ENCODE measurements at places on chromosomes 16 and 17. TPM values are rescaled to one million over a fixed set of nuclear protein-coding genes. Genes with fewer than 3 reads are reported as not detected.

GH2 gene
- total RNA-seq: 0.77 TPM

IKZF3 gene
- 0.31 TPM for total RNA-seq

DNA sequence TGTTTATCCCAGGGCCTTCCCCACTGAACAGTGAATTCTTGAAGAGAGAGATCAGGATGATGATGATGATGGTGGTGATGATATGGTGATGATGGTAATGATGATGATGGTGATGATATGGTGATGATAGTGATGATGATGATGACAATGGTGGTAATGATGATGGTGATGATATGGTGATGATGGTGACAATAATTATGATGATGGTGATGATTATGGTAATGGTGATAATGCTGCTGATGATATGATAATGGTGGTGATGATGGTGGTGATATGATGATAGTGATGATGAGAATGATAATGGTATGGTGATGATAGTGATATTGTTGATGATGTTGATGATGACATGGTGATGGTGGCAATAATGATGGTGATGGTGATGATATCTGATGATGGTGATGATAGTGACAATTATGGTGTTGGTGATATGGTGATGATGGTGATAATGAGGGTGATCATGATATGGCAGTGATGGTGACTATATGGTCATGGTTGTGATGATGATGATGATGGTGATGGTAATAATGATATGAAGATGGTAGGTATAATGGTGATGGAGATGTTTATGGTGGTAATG lies 99.9 kb downstream of the HAPSTR1 start:
- DNase-seq: no peak

GRCh38 chr16:89615176-89615575 lies 1.7 kb downstream of the DPEP1 start:
- DNase-seq: no peak

- peak; percentile 85 for DNase-seq
These were observed 4.2 kb downstream of the TRADD start for GRCh38 chr16:67155295-67156142.

- DNase-seq: peak; percentile 96
These were observed at the start of gene CENPV for GRCh38 chr17:16353317-16354174. Gene CENPV, minus strand, starts transcription at chr17:16353469. Its CDS starts 33 bp downstream, at chr17:16353436.

CTRL gene
- total RNA-seq: 3.3 TPM

DNA sequence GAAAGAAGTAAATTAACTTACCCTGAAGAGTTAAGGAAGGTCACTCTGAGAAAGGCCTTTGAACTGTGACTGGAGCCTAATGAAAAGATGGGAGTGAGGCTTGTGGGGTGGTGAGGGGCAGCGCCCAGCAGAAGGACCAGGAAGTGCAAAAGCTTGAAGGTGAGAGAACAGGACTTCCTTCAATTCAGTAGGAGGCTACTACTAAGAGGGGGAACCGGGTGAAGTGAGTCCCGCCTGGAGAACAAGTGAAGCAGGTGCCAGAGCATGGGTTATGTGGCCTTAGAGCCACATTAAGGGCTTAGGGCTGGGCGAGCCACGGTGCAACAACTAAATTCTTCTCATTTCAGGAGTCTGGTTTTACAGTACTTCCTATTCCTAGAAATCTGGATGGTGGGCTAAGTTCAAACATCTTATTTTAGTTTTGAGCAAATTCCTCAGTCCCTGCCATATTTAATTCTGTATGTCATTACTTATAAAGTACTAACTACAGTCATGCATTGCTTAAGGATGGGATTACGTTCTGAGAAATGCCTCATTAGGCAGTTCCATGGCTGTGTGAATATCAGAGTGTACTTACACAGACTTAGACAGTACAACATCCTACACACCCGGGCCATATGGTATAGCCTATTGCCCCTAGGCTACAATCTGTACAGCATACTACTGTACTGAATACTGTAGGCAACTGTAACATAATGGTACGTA lies 5.1 kb downstream of the CFAP20 start:
- no peak for DNase-seq

SYNGR2 gene
- total RNA-seq: 43.9 TPM

CD300LD gene
- not detected for total RNA-seq

DNA sequence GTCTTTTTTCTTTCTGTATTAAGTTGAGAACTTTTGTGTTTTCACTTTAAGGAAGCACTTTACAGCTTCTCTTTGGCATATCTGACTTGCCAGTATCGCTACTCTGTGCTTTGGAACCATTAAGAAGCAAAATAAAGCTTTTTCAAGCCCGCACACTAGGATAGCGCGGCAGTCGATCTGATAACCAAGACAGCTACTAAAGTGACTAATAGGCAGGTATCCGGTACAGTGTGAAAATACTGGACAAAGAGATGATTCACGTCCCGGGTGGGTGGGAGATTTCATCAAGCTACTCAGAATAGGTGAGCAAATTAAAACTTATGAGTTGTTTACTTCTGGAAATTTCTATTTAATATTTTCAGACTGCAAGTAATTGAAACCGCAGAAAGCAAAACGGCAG lies 53.8 kb downstream of the SHISA6 start:
- no peak for DNase-seq

DNA sequence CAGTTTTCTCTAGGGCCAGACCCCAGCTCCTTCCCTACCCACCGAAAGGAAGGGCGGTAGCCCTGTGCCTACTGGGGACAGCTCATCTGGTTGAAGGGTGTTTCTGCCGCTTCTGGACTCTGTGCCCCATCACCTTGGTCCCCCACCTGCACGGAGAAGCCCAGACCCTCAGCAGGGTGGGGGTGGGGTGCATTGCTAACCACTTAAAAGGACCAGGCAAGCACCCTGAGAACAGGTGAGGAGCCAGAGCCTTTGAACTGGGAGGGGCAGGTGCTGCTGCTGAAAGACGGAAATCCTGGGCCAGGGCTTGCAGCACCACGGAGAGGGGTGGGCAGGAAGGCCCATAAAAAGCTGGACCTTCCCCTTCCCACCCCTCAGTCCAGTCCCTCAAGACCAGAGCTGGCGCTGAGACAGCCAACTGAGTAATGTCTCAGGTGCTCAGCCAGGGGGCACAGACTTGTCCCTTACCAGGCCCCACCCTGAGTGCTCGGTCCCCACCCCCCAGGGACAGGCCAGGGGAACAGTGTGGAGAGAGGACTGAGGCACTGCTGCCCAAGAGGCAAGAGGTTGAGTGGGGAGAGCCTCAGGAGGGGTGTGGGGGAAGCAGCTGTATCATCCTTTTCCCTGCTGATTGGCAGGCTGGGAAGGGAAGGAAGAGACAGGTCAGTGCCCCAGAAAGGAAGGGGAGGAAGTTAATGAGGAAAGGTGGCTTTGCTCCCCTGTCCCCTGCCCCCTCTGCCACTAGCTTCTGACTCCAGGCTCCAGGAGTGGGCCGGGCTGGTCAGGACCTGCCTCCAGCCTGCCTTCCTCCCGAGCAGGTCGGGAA lies 10.9 kb upstream of the SP2 start:
- peak; percentile 57 for DNase-seq

DNA sequence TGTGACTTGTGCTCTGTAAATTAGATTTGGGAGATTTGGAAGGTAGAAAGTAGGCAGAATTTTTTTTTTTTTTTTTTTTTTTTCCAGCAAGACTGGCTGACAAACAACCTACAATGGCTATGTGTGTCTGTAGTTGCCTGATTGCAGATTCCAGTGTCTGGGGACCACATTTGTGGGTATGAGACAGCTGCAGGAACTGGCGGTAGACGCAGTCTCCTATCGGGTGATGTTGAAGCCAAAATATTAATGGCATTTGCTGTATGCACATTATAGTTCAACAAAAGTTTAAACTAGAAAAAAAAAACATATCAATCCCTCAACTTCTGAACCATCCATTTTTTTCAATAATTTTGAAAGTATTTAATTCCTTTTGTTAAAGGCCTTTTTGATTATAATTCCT lies 665.2 kb downstream of the TOX3 start:
- DNase-seq: no peak

CD7 gene
- 0.35 TPM for total RNA-seq

CD19 gene
- total RNA-seq: 0.50 TPM

DNA sequence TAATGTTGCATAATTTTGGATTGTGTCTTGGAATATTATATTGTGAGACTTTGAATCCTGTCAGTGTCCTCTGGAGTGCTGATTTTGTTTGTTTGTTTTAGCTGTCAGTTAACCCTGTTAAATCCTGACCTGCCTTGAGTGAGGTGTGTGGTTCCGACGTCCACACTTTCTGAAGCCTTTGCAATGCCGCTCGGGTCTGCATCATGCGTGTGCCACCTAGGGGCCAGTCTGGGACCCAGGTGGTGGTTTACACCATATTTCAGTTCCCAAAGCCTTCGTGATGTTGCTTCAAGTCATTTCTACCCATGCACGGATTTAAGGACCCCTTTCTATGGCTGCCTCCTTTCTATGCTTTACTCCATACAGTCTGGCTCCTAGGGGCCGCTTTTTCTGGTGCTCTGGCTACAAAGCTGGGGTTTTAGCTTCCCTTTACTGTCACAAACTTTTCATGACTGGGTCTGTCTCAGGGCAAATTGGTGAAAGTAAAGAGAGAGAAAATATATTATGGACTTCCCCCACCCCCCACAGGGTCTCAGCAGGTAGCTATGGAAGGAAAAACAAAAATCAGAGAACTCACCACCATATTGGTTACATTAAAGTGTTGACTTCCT lies 11.4 kb upstream of the OR4D1 start:
- peak; percentile 60 for DNase-seq

Measured in H9 (cell line).